Activated naive CD4-positive, alpha-beta T cell treated with anti-CD3 and anti-CD28 coated beads, Interleukin-2, amount 50 U/mL, for 72 hours (primary cell): ENCODE measurements at places on chromosomes 2 and 18.

- no peak for DNase-seq
Measured at GRCh38 chr2:11573418-11574175, 39.8 kb downstream of the GREB1 start.

DNA sequence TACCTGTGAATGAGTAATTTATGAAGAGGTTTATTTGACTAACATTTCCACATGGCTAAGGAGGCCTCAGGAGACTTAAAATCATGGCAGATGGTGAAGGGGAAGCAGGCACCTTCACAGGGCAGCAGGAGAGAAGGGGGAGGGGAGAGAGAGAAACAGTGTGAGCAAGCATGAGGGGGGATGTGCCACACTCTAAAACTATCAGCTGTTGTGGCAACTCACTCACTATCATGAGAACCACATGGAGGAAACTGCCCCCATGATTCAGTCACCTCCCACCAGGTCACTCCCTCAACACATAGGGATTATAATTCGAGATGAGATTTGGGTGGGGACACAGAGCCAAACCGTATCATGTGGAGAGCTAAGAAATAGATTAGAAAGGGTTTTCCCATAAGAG is 309.0 kb downstream of the RDH14 start:
- DNase-seq = no peak

- DNase-seq = no peak
Measured at GRCh38 chr18:22499421-22499820, 81.7 kb upstream of the CTAGE1 start.

- no peak for DNase-seq
Measured at GRCh38 chr2:188158337-188159100, 133.2 kb upstream of the GULP1 start.

DNA sequence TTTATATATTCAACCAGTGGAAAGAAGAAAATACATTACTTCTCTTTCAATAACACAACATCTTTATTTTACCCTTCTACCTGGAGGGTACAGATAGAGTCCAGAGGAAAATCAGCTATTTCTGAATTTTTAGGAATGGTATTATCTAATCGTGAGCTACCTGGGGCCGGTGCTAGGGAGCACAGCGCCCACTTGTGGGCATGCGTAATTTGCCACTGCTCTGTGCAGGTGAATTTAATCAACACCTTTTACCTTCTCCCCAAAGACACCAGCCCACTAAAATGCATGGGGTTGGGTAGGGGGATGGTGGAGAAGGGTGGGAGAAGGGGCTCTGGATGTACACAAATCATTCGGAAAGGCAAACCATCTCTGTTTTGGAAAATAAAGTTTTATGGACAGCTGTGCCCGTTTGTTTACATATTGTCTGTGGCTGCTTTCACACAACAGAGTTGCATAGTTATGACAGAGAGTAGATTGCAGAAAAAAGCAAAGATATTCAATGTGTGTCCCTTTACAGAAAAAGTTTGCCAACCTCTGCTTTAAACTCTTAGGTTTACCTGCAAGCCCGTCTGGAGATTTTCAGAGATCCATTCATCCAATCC is 51.5 kb upstream of the DCC start:
- DNase-seq = no peak

DNA sequence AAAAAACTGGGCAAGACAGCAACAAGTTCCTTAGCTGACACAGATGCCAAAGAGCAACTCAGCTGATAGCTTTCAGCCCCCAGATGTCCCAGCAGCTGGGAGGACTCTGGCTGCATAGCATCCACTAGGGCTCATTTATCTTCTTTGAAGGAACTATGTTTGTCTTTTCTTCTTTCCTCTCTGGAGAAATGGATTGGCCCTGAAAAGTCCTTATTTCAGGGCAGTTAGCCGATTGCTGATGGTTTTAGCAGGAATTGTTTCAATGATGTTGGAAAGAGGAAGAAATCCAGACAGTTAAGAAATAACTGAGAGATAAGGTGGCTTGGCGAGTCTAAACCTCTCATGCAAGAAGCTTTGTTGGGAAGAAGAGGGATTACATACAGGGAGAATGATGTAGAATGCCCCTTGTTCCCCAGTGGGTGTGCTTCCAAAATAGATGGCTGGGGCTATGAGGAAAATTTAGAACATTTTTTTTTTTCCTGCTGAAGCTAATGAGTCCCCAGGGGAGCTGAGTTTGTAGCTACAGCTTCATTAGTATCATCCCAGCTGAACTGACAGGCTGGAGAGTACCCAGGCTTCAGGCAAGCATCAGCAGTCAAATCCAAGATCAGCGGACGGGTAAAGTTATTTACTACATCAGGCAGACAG is 33.6 kb upstream of the SERPINE2 start:
- no peak for DNase-seq

GRCh38 chr2:111705239-111705638 is 178.8 kb downstream of the ANAPC1 start:
- DNase-seq = no peak

DNA sequence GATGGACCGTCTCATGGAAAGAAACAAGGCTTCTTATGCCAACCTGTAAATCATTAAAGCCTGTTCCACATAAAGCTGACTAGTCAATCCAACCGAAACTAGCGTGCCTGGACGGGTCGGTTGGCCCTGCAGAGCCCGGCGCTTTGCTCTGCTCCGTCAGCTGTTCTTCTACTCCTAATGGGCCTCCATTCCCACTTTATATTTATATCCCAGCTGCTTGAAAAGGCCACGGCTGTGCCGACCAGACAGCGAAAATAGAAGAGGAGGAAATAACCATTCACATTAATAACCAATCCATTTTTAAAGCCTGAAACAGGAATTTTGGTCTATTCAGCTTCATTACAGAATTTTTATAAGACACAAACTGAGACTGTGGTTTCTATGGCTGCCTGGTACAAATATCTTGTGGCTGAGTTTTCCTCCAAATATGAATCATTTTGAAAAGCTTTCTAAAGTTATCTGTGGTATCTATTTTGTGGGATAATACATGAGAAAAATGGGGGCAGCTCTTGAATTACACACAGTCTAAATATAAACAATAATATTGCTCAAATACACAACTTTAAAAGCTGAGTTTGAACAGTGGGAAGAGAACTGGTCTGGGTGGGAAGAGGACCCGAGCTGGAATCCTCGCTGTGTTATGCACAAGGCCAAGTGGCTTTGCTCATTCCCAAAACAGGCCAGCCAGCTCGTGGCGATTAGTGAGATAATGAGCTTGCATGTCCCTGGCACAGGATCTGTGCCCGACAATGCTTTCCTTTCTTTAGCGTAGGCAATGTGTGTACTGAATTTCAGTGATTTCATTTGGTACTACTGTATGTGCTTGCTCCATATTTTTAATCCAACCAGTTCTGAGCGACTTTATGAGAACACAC is 10.5 kb upstream of the FAM124B start:
- no peak for DNase-seq

DNA sequence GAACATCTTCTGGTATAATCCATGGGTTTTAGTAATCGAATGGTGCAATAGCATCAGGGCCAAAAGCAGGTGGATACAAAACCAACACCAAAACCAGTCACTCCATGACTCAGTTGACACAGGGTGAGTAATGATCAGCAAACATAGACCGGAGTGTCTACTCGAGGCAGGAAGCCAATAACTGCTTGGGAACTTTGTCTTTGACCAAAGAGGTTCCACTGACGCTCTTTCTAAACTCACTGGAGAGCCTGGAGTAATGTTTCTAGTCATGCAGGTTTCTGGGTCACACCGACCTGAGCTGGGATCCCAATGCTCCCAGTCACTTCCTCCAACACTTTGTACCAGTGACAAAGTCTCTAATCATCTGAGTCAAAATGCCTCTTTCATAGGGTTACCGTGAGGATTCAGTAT is 30.9 kb downstream of the MREG start:
- DNase-seq = peak; percentile 61

- DNase-seq = no peak
Measured at GRCh38 chr2:177556153-177556552, 163.6 kb downstream of the AGPS start.

DNA sequence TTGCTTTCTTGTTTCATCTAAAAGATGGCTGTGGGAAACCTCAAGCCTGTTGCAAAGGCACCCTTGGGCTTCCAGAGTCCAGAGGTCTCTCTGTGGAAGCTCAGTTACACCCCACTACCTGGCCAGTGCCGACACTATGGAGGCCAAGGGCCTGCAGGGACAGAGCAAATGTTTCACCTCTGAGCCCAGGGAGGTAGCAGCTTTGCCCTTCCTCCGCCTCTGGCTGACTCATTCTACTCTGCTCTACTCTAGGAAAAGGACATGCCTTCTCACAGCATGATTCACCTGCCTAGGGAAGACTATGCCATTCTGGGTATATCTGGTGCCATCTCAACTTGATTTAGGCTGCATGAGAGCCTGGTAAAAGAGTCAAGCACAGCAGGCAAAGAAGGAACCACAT is 12.2 kb downstream of the MYOM1 start:
- DNase-seq = no peak

DNA sequence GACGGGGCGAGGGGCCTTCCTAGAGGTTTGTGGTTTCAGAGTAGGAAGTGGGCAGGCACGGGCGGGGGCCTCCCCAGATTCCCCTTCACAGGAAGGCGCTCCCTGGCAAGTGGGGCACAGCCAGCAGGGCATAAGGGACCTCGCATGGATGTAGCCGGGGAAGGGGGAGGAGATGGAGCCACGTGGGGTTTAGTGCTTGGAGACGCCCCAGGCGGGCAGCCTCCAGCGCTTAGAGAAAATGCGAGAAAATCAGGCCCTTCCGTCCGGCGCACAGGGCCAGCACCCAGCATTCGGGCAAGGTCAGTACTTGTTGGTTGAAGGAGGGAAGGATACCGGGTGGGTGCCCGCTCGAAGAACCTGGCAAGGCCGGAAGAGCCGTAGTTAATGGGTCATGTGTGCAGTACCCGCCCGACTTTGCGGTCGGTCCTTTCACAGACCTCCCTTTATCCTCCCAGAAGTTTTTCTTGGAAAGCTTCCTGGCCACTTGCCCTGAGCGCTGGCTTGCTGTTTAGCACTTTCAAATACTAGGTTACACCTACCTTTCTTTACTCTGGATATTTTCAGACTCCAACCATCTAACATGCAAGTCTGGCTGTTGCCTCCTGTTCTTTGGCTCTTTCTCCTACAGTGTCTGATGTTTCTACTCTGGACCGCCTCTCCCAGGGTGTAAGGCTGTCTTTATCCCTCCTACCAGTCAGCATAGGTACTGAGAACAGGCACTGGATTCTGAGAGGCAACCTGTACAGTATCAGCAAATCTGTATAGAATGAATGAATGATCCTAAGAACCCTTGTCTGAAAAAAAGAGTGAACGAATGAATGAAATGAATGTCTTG is 78.1 kb downstream of the CIB4 start:
- no peak for DNase-seq

GRCh38 chr2:222054813-222055212 is 244.0 kb downstream of the PAX3 start:
- DNase-seq = no peak

- no peak for DNase-seq
Measured at GRCh38 chr2:215602997-215603396, 167.1 kb upstream of the FN1 start.

- DNase-seq = no peak
Measured at GRCh38 chr2:32422133-32422532, 65.3 kb downstream of the BIRC6 start.

DNA sequence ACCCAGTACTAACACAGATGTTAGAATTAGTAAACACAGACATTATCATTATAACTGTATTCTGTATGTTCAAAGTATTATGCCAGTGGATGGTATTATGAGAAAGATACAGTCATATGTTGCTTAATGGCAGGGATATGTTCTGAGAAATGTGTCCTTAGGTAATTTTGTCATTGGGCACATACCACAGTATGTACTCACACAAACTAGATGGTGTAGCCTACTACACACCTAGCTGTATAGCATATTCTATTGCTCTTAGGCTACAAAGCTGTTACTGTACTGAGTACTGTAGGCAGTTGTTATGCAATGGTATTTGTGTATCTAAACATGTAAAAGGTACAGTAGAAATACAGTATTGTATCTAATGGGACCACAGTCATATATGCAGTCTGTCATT is 53.8 kb downstream of the GTF3C3 start:
- DNase-seq = no peak

DNA sequence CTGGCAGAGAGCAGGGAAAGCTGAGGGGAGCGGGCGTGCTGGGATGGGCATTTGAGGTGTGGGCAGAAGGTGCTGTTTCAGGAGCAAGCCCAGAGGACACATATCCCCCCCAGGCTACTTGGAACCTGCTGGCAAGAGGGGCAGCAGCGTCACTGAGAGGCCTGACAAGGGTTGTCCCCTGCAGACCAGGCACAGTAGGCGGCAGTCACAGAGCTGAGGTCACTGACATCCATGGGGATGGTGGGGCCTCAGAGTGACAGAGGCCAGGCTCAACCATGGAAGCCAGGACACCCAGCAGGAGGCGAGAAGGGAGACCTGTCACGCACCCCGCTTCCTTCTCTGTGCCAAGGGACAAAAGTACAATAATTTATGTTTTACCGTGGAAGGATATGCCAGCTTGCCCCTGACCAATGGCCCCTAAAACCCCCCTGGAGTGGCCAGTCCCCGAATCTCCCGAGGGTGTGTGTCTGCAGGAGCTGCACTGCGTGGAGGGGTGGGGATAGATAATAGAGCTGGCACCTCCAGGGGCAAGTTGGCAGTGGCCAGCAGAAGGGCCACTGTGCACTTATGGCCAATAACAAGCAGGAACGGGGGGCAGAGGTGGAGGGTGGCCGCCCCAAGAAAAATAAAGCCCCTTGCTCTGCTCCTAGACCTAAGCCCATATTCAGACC is 86.3 kb upstream of the SLC66A3 start:
- DNase-seq = no peak

- no peak for DNase-seq
Measured at GRCh38 chr2:119711352-119711751, 32.4 kb downstream of the TMEM177 start.

- no peak for DNase-seq
Measured at GRCh38 chr2:10532638-10533101, 84.5 kb upstream of the ODC1 start.

DNA sequence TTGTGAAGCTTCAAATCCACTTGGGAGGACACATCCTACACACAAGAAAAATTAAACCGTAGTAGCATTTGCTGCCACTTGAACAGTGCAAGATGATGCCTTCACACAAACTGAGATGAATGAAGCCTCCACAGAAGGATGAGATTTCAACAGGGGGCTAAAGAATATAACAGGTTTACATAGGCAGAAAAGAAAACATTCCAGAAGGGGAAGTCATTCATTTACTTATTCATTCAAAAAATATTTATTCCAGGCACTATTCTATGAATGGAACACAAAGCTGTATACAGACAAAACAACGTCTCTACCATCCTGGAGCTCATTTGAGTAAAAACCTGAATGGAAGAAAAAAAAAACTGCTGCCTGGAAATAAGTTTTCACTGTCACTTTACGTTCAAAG is 170.5 kb downstream of the CDH20 start:
- DNase-seq = no peak
